ENCODE measurements at places on chromosomes 6 and 20.

DNA sequence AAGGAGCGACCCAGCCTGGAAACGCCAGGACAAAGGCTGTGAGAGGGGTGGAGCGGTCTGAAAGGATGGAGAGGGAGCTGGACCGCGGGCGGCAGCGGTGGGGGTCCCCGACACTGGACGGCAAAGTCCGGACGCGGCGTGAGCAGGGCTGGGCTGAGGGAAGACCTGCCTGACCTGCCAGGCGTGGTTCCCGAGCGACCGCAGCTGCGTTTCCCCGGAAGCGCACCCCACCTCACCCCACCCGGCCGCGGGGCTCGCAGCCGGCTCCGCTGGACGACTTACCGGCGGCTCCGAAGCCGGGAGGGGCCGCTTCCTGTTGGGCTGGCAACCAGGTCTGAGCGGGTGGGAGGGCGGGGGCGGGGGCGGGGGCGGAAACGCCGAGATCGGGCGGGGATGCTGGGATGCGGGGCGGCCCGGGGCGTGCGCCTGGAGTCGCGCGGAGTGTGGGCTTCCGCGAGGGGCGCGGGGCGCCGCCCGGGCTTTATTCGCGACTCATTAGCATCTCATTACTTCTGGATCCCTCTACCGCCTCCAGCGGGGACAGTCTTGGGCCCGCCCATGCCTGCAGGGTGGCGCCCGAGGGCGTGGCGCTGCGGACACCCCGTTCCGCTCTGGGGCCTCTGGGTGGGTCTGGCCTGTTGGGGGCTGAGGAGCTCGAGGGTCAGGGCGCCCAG lies at the start of gene MICAL1:
Gene MICAL1, minus strand, starts transcription at position 336 of the 674 bp plus-strand sequence. CDS start 1,576 bp downstream, outside the sequence.
- DNase-seq: peak; percentile 36

GRCh38 chr6:30507849-30508827 lies 18.8 kb downstream of the HLA-E start:
- no peak for DNase-seq

GRCh38 chr6:39381550-39382140 lies 59.1 kb upstream of the KCNK16 start:
- no peak for DNase-seq

GRCh38 chr20:58605292-58606065 lies 45.6 kb upstream of the STX16 start:
- DNase-seq: no peak

- DNase-seq: no peak
Observed at GRCh38 chr6:132936646-132937045, 122.3 kb downstream of the RPS12 start.

GRCh38 chr6:169813969-169814368 lies 62.5 kb downstream of the ERMARD start:
- DNase-seq: no peak

GRCh38 chr20:64058536-64058935 lies 4.5 kb upstream of the TCEA2 start:
- DNase-seq: no peak

- DNase-seq: no peak
Observed at GRCh38 chr6:10736731-10737130, 10.9 kb upstream of the TMEM14B start.

DNA sequence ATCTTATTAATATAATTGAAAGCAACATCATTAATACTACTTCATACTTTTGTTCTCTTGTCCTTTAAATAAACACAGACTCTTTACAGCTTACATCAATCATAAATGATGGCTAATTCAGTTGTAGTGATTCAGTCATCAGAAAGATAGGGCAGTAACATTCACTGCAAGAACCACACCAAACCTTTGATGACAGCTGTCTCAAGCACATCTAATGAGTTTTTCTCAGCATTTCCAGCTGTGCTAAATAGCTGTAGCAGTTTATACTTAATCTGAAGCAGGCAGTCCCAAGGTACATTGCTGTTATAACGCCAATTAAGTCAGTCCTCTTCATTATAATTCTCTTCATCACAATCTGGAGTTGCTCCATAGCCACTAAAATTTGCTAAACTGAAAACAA lies 45.7 kb downstream of the PREP start:
- DNase-seq: no peak

DNA sequence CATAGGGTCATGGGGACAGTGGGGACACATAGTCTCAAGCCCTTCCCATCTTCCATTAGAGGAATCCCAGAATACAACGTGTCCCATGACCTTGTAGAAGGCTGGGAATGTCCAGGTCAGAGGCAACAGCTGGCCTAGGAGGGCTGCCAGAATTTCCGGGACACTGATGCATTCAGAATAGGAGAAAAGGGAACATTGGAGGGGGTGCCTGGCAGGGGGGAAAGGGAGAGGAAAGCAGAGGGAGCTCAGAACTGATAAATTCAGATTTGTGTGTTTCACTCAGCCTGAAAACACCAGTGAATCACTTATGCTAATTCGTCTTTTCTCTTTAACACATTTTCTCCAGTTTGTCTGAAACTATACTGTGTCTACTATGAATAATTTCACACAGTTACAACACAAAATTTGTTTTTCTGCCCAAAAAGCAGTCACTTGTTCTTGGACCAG lies 35.5 kb upstream of the BMP2 start:
- DNase-seq: no peak

- DNase-seq: no peak
Observed at GRCh38 chr6:121851056-121851455, 415.6 kb downstream of the GJA1 start.

DNA sequence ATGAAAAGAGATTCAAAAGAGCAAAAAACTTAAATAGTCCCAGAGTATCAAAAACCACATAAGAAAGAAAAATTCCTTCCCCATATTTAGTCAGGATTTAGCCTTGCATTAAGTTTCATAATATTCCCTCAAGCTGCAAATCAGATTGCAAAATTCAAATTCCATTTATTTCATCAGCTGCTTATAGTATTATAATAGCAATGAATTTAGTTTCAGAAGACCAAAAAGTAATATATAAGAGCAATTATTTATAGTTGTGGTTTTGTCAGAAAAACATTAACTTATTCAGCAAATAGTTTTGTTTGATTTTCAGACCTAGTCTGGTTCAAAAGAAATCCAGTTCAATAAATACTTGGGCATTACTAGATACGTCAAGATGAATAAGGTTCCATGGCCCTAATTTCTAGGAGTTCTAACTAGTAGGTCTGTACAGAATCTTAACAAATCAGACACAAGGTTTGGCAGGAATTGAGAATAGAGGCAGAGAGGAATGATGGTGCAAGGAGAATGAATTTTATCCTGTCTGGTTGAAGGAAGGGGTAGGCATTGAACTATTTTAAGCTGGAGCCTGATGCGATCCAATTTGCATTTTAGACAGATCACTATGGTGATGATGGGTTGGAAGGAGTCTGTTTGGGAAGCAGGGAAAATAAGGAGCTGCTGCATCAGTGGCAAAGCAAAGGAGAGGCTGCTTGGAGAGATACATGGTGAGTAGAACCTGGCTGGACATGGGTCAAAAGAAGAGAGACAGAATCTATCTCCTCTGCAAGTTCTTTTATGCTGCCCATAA lies 163.9 kb upstream of the STXBP5 start:
- no peak for DNase-seq

GRCh38 chr6:27383011-27383410 lies 5.5 kb upstream of the ZNF391 start:
- no peak for DNase-seq

- no peak for DNase-seq
Observed at GRCh38 chr6:157046776-157047175, 269.6 kb downstream of the ARID1B start.

GRCh38 chr6:127880429-127880828 lies 20.4 kb downstream of the THEMIS start:
- no peak for DNase-seq

GRCh38 chr6:165854061-165854862 lies 191.2 kb upstream of the PDE10A start:
- no peak for DNase-seq

DNA sequence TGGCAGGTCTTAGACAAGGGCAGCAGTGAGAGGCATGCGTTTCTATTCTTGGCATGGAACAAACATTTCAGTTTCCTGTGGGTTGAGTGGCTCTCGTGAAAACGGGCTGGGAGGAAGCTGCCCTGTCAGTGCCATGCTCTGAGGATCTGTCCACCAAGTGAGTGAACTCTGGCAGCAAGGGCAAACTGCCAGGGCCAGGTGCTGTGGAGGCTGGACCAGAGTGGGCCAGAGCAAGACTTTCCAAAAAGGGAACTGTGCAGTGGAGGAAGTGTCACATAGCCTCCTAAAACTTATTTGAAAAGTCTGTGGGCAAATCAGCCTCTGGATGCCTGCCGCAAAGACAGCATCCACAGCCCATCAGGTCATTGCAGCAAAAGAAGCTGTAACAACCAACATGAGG lies 44.2 kb upstream of the TAB2 start:
- DNase-seq: no peak

DNA sequence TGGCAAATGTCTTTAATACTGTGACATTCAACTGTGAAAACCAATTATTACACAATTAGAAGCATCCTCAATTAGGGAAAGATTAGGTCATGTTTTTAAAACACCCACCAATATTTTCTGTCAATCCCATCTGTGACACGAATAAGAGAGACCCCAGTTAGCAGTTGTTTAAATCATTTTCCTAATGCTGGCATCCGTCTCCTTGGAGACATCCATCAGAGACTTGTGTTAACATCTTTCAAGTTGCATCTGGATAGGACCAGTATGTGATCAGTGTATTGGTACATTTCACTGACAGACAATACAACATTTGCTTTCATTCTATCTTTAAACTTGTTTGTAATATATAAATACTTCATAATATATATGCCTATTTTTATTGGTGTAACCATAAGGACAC lies 420.7 kb upstream of the RNF217 start:
- no peak for DNase-seq

DNA sequence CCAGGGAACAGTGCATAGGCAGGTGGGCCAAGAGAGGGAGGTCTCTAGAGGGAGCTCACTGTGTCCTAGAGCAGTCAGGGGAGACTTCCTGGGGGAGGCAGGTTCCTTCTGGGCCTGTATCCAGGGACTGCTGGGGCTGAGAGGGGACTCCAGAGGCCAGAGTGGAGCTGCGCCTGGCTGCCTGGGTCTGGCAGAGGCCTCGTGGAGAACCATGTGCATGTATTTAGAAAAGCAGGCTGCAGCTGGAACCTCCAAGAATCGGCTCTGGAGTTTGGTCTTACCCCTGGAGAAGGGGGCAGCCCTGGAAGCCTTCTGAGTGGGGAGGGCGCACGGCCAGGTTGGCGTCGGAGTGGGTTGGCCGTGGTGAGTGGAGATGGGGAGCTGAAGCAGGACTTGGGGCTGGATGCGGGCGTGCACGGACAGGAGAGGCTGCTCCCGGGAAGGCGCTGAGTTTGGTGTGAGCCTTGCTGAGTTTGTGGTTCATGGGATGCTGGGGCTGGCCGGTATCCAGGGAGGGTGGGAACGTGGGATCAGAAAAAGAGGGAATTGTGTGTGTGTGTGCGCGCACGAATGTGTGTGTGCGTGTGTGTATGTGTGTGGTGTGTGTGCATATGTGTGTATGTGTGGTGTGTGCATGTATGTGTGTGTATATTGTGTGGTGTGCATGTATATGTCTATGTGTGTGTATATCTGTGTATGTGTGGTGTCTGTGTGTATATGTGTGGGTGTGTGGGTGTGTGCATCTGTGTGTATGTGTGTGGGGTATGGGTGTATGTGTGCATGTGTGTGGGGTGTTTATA lies 10.8 kb downstream of the VSTM2L start:
- DNase-seq: no peak

DNA sequence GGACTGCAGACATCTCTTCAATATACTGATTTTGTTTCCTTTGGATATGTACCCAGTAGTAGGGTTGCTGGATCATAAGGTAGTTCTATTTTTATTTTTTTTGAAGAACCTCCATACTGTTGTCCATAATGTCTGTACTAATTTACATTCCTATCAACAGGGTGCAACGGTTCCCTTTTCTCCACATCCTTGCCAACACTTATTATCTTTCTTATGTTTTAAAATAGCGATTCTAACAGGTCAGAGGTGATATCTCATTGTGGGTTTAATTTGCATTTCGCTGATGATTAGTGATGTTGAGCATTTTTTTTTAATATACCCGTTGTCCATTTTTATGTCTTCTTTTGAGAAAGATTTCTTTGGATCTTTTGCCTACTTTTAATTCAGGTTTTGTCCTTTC lies 2.0 kb upstream of the TP53RK start:
- no peak for DNase-seq

- no peak for DNase-seq
Observed at GRCh38 chr6:79034865-79035264, 43.2 kb downstream of the PHIP start.

GRCh38 chr20:62609279-62609720 lies 33.0 kb upstream of the SLCO4A1 start:
- DNase-seq: no peak

GRCh38 chr6:7910654-7911344 lies at the start of gene TXNDC5:
TSS of gene TXNDC5 (minus strand) at chr6:7910788. CDS start at chr6:7910776, 12 bp downstream.
- DNase-seq: peak; percentile 64

GRCh38 chr20:48007351-48007750 lies 222.1 kb upstream of the SULF2 start:
- DNase-seq: no peak

GRCh38 chr6:120395784-120396183 lies 938.5 kb downstream of the TBC1D32 start:
- DNase-seq: no peak

DNA sequence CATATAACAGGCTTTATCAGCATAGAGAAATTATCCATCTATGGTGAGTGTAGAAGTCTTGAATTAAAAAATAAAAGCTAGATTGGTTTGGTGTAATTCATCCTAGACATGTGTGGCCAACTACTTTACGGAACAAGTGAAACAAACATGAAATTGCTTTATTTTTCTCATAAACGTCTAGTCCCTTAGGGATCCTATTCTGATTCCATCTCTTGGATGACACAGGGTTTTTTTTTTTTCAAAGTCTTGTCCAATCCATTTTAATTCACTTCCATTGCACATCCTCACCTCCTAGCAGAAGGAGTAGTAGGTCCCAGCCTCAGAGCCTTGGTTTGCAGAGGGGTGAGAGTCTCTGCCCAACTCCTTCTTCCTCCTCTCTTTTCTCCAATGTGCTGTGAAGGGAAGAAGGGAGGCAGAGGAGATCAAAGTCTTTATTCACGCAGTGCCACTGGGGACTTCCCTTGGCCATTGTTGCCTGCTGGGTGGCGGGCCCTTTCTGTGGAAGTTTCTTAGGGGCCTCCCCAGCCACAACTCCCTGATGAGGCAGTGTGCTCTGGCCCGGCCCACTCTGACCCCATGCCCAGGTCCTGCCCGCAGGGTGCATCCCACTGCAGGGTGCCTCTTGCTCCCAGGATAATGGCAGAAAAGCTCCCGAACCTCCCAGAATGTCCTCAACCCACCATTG lies 104.4 kb upstream of the SNX9 start:
- no peak for DNase-seq

GRCh38 chr6:2149361-2150006 lies 95.9 kb downstream of the GMDS start:
- DNase-seq: no peak
